Adrenal gland (tissue), 19 donors: ENCODE measurements at places on chromosomes 6 and 20. TPM values are rescaled to one million over a fixed set of nuclear protein-coding genes. Genes with fewer than 3 reads are reported as not detected.

- DNase-seq = peak; percentile 83
Observed at GRCh38 chr20:48657426-48658197, 170.2 kb downstream of the PREX1 start.

DNA sequence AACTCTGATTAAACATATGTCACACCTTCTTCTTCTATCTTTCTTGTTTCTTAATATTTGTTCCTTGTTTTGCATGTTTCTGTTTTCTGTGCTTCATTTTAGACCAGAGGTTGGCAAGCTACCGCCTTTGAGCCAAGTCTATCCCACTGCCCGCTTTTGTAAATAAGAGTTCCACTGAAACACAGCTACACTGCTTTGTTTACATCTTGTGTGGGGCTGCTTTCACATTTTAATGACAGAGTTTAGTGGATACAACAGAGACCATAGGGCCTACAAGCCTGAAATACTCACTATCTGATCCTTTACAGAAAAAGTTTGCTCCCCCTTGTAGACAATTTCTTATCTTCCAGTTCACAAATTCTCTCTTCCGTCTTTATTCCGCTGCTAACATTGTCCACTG lies 109.4 kb upstream of the SPACA1 start:
- DNase-seq = no peak

GRCh38 chr20:23257848-23258746 lies 92.5 kb upstream of the NXT1 start:
- no peak for DNase-seq

DNA sequence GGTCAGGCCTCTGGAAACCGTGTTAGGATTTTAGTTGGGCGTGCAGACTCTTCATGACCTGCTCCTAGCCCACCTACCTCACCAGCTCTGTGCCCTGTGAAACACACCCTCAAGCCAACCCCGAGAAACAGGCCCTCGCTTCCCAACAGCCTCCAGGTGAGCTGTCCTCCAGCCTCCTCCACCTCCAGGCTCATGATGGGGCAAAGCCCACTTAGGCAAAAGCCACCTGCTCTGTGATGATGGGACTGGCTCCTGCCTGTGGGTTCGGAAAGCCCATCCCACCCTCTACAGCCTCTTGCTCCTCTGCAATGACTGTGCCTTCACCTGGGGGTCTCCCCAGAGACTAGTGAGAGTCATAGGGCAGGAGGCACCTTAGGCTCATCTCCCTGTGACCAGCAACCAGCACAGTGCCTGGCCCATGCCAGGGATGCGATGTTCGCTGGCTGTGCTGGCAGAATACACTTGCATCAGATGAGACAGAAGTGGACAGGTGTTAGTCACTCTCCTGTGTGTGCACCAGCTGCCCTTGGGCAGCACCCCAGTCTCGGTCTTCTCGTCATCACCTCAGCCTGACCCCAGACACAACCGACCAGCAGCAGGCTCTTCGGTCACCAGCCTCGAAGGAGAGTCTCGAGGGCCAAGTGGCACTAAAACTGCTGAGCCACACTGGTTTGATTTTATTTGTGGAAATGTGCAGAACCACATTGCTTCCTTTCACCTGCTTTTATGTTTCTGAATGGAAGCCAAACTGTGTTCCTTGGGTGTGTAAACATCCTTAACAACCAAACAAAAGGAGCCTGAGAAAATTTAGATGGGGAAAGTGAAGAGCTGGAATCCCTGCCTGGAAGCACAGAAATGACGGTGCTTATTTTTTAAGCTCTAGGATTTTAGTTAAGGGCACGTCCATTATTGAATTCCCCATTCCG lies 10.7 kb downstream of the PXDC1 start:
- DNase-seq = no peak

DNA sequence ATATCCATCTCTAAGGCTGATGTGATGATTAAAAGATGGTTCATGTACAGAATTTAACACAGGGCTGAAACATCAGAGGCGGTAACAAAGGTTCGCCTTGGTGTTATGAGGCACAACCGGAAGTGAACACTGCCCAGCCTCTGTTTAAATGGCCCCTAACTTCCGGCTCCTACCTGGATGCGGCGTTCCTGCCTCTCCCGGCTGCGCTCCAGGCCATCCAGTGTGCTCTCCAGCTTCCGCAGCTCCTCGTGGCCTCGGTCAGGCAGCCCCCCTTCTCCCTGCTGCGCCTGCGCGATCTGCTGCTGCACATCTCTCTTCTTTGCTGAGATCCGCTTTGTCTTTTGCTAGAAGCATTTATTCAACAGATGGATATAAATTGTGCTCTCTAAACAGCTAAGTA lies 195.3 kb downstream of the SYNE1 start:
- DNase-seq = no peak

DNA sequence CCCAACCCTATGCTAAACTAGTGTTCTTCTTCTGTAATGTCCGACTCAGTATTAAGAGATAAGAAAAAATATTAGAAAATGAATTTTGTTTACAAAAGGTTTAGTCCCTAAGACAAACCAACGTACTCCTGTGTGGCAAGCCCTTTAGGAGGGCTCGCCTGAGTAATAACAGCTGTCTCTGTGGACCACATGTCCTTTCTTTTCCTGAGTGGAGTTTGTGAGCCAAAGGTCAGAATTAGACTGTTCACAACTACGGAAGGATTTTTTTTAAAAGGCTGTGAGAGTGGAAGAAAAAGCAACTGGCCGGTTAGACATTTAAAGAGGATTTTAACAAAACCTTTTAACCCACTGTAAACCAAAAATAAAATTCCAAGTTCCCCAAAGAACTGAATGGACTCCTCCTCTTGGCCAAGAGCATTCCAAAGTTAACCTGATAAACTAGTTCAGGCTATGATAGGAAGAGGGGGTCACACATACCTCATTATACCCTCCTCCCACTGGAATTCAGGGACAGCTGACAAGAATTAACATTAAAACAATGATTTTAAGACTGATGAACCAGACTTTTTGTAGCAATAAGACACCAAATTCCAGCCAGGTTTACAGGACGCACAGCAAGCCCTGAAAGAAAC lies 43.5 kb downstream of the FAM184A start:
- no peak for DNase-seq

DNA sequence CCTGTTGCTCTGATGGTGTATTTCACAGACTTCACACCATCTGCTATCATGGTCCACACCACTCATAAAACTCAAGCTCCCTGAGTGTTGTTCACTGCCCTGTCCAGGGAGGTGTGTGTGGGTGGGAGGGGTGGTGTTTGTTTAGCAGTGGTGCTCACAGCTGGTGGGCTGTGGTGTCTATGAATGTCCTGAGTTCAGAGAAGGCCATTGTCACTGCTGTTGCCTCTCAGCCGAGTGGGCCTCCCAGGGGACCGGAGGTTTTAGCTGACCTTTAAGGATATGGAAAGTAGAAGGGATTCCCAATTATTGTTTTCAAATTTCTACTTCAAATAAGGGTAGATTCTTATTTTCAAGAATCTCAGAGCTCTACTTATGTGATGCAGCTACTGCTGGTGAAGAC lies 45.6 kb downstream of the DTD1 start:
- no peak for DNase-seq

DNA sequence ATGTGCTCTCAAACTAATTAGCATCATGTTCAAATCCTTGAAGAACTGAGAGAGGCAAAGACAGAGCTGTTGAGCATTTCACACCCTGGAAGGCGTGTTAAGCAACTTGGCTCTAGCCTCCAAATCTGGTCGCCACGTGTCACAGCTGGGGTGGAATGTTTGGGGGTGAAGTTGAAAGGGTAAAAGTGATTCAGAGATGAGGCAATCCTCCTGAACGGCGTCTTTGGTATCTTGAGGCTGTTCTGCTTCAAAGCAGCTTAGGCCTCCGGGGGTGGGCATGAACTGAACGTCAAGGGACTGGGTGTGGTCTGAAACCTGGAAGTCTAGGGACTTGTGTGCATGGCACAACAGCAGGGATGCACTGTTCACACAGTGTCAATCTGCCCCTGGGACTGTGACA lies 62.3 kb downstream of the TRAM2 start:
- DNase-seq = no peak

- DNase-seq = no peak
Observed at GRCh38 chr6:31617010-31617409, 2.0 kb downstream of the AIF1 start.

GRCh38 chr6:73032586-73032985 lies 192.7 kb downstream of the KHDC1L start:
- DNase-seq = no peak

DNA sequence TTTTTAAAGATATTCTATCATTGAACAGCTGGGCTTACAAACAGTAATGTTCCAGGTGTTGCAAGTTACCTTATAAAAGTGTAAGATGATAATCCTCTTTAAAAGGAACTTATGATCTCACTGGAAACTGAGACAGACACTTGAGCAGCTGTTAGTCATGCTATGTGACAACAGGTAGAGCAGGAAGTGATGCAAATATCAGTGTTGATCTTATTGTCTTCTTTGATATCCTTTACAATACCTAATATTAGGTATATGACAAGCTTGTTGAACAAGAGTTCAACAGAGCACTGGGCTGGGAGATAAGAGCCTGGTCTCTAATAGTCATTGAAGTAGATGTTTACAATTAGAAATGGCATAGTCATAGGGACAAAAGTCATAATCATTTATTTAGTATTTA lies 150.0 kb downstream of the UBE3D start:
- no peak for DNase-seq

POPDC3 gene
- total RNA-seq = not detected

SCAND1 gene
- total RNA-seq = 131 TPM

HTR1E gene
- total RNA-seq = 0.22 TPM

TRIM31 gene
- total RNA-seq = not detected

TMEM170B gene
- total RNA-seq = 7.0 TPM

PLG gene
- not detected for total RNA-seq

KIAA0408 gene
- total RNA-seq = 1.8 TPM

SMIM28 gene
- total RNA-seq = not detected

FKBP1C gene
- 0.32 TPM for total RNA-seq

SOX12 gene
- total RNA-seq = 9.8 TPM
